CD4-positive, alpha-beta T cell treated with Interleukin-15 for 1 hour (primary cell): ENCODE measurements at places on chromosomes 13 and 19.
A peak's percentile ranks its signal among the peaks of the same experiment; 100 is the strongest.

GRCh38 chr19:34918190-34918589 is 8.5 kb upstream of the ZNF30 start:
- no peak for DNase-seq

DNA sequence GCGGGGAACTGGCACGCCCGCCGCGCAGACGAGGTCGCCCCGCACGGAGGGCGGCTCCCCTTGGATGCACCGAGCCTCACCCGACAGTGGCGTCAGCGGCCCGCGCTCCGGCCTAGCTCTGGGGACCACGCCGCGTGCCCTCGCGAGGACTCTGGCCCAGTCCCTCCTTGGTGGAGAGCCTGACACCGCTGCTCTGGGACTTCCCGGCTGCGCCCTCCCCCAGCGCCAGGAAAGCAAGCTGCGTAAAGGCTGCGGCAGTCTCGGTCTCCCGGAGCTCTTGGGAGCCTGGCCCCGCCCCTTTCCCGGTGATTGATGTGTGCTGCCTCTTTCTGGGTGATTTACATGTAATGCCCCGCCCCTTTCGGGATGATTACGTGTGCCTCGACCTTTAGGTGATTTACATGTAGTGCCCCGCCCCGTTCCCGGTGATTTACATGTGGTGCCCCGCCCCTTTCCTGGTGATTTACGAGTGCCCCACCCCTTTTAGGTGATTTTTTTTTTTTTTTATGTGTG is at the start of gene LENG9:
TSS of gene LENG9 (minus strand) at position 248 of the 513 bp plus-strand sequence. CDS start 252 bp downstream, outside the sequence.
- DNase-seq, result peak; percentile 98

- no peak for DNase-seq
Measured at GRCh38 chr13:44236370-44236769, 137.3 kb upstream of the SERP2 start.

- DNase-seq, result no peak
Measured at GRCh38 chr19:49014123-49014869, 2.6 kb downstream of the LHB start.

DNA sequence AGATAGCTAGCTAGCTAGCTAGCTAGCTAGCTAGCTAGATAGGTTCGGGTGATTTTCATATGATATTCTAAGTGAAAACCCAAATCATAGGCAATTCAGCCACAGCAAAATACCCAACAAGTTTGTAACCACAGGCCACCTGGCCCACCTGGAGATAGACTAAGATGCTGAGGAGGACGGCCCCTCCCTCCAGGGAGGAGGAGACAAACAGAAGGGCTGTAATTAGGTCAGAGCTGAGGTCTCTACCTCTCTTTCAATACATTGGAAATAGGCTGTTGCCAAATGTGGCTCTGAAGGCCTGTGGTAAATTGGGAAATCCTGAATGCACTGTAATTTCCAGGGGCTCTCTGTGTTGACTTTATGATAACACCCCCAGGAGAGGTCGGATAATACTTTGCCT is 382.2 kb downstream of the FGF9 start:
- DNase-seq, result no peak

GRCh38 chr19:7349231-7349591 is 474 bp downstream of the ARHGEF18 start:
- no peak for DNase-seq

GRCh38 chr19:19226663-19227062 is 14.9 kb downstream of the NCAN start:
- no peak for DNase-seq
